Mesenchymal stem cell (in vitro differentiated cells and primary cell): ENCODE measurements at places on chromosomes 4 and X.

GRCh38 chrX:94830717-94831116 lies 1156.7 kb downstream of the FAM133A start:
- no peak overlapping the region for H3K27ac ChIP-seq
- no peak for DNase-seq
- no peaks in the 10 kb centered on the region for H3K4me1 ChIP-seq
- no peaks in the 10 kb centered on the region for H3K27me3 ChIP-seq

DNA sequence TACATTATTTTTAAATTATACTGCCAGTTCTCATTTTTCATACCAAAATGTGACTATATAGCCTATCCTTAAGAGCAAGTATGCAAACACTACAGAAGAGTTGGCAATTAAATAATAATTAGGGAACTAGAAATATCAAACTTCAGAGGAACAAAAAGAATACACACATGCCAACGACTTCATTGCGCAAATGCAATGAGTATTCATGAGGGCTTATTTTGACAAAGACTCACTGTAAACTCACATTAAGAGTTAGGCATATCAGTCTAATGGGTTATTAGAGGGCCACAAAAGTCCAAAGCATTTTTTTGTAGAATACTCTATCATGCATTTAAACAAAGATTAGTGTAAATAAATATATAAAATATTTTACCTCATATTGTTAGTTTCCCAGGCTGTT lies 31.6 kb downstream of the SLC10A7 start:
- H3K4me3 ChIP-seq = no peak overlapping the region
- H3K27me3 ChIP-seq = no peaks in the 10 kb centered on the region
- H3K4me1 ChIP-seq = no peaks in the 10 kb centered on the region
- no peak overlapping the region for H3K27ac ChIP-seq

GRCh38 chr4:1382776-1383727 lies 23.2 kb downstream of the NKX1-1 start:
- H3K4me1 ChIP-seq = no peaks in the 10 kb centered on the region
- no peak for DNase-seq
- H3K27me3 ChIP-seq = no peaks in the 10 kb centered on the region
- no peak overlapping the region for H3K27ac ChIP-seq

- no peaks in the 10 kb centered on the region for H3K4me1 ChIP-seq
- no peaks in the 10 kb centered on the region for H3K36me3 ChIP-seq
- H3K4me3 ChIP-seq = no peak overlapping the region
- no peak overlapping the region for H3K27ac ChIP-seq
- DNase-seq = peak; percentile 16
Observed at GRCh38 chrX:42680666-42681065, 97.3 kb downstream of the PPP1R2C start.

GRCh38 chr4:14152834-14153519 lies 525.5 kb upstream of the BOD1L1 start:
- H3K4me3 ChIP-seq = no peak overlapping the region
- no peaks in the 10 kb centered on the region for H3K27me3 ChIP-seq
- H3K36me3 ChIP-seq = no peaks in the 10 kb centered on the region
- peaks cover 2% of the 10 kb centered on the region for H3K4me1 ChIP-seq
- H3K27ac ChIP-seq = peak overlapping the region; percentile 80
